ENCODE measurements at places on chromosomes 5 and 9.

DNA sequence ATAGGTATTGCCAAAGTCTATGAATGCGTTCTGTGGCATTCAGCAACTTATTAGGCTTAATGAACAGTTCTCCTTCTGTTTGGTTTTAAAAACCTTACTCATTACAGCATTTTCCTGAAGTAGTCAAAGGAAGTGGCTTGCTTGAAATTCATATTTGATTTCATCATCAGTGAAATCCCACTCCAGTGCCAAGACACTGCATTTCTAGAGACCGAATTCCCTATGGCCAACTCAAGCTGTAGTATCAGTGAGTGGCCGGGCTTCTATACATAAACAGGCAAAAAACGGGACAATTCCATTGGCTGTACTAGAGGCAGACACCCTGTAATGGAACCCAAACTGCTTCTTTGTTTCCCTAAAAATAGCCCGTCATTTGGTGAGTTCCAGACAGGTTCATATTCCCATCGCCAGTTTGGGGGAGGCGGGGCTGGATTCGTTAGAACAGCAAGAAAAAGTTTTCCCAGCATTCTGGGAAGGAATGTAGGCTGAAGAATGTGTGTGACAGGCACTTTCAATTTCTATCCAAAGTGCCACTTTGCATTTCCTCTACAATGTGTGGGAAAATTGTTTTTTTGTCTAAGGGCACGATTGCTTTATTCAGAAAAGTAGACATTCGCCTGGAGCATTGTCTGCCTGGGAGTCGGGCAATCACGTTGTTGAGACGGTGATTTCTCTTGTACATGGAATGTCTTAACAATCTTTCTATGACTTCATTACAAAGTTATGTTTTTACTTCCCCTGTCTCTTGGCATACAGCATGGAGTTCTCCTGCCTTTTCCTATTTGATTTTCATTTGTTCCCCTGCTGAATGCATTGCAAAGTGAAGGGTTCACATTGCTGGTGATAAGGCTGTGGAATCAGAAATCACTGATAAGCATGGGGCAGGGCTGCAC is 141.8 kb upstream of the MAST4 start:
- DNase-seq: no peak

DNA sequence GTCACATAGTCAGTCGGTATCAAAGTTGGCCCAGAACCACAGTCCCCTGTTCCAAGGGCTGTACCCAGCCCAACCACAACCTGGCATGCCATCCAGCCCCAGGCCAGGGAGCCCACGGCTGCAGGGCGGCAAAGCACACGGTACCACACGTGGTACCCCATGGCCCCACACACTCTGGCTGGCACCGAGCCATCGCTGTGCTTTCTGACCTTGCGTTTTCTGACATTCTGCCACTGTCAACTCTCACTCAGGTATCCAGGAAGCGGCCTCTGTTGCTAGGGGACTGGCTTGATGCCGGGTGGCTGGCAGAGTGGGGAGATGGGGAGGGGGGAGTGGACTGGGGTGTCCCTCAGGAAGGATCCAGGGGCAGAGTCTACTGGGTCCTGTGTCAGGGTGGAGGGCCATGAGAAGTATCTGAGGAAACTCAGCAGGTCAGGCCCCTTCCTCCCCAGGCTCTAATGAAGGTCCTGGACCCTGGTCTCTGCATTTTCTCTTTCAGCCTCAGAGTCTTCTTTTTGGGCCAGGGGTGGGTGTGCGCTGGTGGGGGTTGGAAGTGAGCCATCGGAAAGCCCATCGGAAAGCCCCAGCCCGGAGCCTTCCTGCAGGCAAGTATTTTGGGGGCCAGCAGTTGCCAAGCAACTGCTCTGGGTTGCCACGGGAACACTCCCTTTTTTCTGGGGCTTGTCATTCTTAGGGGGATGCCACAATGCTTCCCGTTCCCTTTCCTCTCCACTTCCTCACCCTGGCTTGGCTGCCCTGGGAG is 21.0 kb upstream of the RALGDS start:
- no peak for DNase-seq

- DNase-seq: no peak
Measured at GRCh38 chr9:133509179-133510083, 15.3 kb downstream of the MYMK start.

GRCh38 chr9:75033791-75034473 is 5.8 kb upstream of the CARNMT1 start:
- no peak for DNase-seq

GRCh38 chr5:139451878-139452660 is 10.5 kb downstream of the ECSCR start:
- DNase-seq: no peak

DNA sequence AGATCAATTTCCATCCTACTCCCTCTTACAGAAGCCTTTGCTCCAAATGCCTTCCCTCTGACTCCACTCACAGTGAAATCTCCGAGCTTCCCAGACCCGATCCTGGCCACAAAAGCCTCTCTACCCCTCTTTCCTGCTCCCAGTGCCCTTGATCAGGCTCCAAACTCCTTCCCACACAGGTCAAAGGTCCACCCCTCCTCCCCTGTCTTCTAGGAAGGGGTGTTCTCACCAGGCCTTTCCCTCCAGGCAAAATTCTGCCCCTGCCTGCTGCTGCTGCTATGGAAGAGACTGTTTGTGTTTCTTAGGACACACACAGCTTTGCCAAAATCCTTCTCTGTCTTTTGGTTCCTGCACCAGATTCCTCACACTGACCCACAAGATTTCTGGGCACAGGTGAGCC is 85.8 kb upstream of the ALDH1A1 start:
- no peak for DNase-seq

DNA sequence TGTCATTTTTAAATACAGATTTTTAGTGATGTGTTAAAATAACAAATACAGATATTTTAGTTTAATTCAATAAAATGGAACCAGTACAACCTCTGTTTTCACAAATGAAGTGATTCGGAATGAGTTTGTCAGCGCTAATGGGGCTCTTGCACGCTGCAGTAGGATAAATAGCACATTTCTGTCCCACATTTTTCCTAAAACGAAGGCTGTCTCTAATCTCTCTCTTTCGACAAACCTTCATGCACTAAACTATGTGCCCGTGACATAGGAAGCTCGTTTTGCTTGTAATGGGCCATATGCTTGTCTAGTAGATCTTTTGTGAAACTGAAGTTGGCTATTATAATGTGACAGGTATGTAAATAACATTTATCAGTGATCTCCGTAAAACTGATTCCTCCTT is 100.5 kb downstream of the INIP start:
- no peak for DNase-seq

- DNase-seq: no peak
Measured at GRCh38 chr9:6758248-6758497, 400 bp downstream of the KDM4C start.

- DNase-seq: no peak
Measured at GRCh38 chr9:83536332-83536731, 1.9 kb downstream of the FRMD3 start.

DNA sequence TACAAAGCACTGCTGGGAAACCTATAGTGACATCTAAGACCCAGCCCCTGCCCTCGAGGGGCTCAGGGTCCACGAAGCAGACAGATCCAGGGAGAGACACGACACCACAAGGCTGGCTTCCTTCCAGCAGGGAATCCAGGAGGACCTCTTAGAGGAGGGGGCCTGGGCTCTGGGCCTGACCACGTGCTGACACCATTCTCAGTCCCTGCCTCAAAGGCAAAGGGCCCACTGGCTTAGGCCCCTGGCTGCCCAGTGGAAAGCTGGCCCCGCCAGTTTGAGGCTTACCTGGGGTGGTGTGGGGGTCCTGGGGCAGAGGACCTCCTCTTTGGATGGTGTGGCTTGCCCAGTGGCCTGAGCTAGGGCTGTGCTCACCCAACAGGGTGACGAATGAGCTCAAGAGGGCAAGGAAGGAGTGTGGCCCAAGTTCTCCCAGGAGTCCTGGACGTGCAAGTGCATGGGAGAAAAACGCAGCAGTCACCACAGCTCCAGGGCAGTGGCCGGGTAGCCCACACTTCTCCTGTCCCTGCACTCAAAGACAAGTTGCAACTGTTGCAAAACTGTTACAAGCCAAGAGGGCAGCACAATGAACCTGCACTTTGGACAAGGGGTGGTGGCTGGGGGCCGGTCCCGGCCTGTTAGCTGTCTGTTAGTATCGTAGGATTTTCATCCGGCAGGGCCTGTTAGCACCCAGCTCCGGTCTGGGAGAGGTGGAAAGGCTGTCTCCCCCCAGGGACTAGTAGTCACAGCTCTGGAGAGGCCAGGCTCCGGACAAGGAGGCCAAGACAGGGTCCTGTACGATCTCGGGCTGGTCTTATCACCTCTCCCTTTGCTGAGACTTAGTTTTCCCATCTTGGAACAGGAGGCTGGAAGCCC is 1.5 kb upstream of the SARDH start:
- DNase-seq: no peak

GRCh38 chr5:161002571-161003074 is 150.6 kb upstream of the ATP10B start:
- no peak for DNase-seq

- DNase-seq: no peak
Measured at GRCh38 chr5:57598097-57598496, 115.5 kb upstream of the ACTBL2 start.

GRCh38 chr9:38200431-38200830 is 131.4 kb upstream of the SHB start:
- no peak for DNase-seq

DNA sequence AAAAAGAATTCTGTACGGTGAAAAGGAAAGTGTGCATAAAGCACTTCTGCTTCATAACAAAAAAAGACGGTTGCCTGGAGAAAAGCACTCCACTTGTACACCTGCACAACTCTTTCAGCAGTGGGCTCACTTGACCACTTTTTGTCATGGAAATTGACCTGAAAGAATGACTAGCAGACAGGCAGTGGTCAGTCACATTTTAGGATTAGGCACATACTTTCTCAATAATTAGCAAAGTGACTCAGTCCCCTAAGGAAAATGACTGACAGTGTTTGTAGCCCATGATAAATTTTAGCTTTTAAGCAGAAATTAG is 169.3 kb downstream of the FANCC start:
- no peak for DNase-seq

GRCh38 chr9:137544176-137544760 is 5.9 kb downstream of the PNPLA7 start:
- DNase-seq: no peak

GRCh38 chr9:114811966-114812636 is 6.3 kb upstream of the TNFSF15 start:
- no peak for DNase-seq

GRCh38 chr5:43416803-43417394 is 4.7 kb upstream of the CCL28 start:
- no peak for DNase-seq

DNA sequence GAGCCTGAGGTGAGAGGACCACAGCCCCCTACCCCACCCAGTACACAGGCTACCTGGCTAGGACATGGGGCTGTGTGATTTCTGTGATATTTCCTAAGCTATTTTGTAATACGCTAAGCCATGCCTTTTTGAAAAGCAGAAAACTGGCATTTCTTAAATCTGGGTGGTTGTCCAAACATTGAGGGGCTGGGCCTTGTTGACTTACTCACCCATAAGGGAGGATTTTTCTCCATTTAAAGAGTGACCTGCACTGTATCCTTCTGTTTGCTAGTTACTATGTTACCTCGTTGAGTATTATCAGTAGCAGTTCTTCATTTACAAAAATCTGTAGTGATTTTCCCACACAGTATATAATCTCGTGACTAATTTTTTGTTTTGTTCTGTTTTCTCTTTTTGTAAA is 117.5 kb upstream of the OTULINL start:
- DNase-seq: no peak

DNA sequence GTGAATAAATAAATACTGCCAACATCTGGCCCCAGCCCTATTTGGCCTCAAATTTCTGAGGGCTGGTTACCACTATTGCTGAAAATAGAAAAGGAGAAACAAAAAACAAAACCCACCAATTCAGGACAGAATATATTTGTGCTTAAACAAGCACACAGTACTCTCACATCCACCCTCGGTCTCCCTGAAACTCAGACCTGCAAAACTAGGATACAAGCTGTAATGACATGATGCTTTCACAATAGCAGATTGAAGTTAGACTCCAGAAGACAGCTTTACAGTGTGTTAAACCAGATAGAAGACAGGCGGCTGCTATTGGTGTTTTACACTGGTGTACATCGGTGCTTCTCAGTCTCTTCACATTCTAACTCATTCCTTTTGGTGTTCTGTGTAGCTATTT is 214.9 kb upstream of the DMRT1 start:
- DNase-seq: no peak

- no peak for DNase-seq
Measured at GRCh38 chr9:130845901-130846481, 10.9 kb downstream of the ABL1 start.

- DNase-seq: no peak
Measured at GRCh38 chr5:128665747-128666355, 127.8 kb upstream of the FBN2 start.

GRCh38 chr5:174877987-174878386 is 153.6 kb downstream of the MSX2 start:
- DNase-seq: no peak

GRCh38 chr9:98364086-98364485 is 108.6 kb upstream of the TBC1D2 start:
- DNase-seq: no peak

Data from stimulated activated CD4-positive, alpha-beta T cell treated with anti-CD3 and anti-CD28 coated beads, Interleukin-2, amount 100 ng/mL, for 4 hours (primary cell).